WTC11 (cell line): ENCODE measurements at places on chromosomes 1 and 21.

GRCh38 chr1:52588535-52588934, 13.6 kb upstream of the GPX7 start:
- no peak for DNase-seq

- no peak for DNase-seq
Measured at GRCh38 chr1:86773341-86774288, 69.2 kb downstream of the SH3GLB1 start.

- DNase-seq: no peak
Measured at GRCh38 chr1:197391303-197392226, 123.5 kb downstream of the CRB1 start.

DNA sequence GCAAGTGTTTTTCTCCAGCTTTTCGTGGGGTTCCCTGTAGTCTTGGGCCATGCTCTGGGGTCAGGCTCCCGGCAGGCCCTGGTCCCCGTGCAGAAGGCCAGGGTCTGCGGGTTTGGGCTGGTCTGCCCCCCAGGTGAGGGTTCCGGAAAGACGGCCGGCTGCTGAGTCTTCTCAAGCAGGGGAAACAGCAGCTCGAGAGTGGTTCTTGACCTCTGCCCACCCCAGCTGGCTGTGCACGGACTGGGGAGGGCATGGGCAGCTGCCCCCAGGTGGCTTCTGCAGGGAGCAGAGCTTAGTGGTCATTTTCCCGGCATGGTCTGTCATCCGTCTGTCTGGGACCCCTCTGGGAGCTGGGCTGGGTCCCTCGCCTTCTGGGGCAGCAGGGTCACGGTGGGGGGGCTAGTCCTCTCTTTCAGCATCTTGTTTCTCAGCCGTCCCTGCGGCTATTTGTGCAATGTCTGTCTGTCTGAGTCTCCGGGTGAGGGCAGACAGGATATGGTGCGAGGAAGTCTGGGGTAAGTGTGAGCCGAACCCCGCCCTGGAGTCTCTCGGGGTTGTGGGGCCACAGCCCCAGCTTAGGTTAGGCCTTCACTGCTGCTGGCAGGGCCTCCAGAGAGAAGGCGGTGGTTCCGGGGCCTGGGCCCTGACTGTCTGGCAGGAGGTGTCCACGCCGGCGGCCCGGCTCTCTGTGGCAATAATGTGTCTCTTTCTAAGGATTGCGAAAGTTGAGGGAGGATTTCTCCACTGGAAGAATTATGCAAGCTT, 6.1 kb downstream of the SKI start:
- DNase-seq: no peak

DNA sequence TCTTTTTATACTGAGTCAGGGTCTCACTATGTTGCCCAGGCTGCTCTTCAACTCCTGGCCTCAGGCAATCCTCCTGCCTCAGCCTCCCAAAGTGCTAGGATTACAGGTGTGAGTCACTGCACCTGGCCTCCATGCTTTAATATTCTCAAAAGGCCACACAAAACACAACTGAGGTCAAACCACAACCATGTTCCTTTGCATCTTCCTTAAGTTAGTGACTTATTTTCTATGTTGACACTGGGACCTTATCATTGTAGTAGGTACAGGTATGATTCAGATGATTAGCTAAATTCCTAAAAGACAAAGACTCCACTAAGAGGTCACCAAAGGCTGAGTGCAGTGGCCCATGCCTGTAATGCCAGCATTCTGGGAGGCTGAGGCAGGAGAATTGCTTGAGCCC, 131.9 kb upstream of the ATP1B1 start:
- DNase-seq: no peak
